CD8-positive, alpha-beta memory T cell (primary cell): ENCODE measurements at places on chromosomes 12 and 14.

- DNase-seq, result no peak
These were observed 27.9 kb upstream of the CCNT1 start for GRCh38 chr12:48744251-48745008.

DNA sequence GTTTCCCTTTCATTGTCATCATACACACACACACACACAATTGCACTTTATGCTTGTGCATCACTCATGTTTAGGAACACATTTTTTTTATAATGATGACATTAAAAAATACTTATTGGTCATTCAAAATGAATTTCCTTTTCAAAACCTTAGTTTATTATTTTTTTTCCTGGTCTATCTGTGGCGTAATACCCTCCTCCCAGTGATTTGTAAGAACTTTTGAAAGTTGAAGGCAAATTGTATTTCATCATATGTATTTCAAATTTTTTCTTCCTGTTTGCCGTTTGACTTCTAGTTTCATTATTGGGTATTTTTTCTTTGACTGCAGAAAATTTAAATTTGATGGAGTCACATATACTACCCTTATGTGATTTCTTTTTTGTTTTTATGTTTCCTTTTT, 2.5 kb upstream of the LRRK2 start:
- DNase-seq, result no peak

DNA sequence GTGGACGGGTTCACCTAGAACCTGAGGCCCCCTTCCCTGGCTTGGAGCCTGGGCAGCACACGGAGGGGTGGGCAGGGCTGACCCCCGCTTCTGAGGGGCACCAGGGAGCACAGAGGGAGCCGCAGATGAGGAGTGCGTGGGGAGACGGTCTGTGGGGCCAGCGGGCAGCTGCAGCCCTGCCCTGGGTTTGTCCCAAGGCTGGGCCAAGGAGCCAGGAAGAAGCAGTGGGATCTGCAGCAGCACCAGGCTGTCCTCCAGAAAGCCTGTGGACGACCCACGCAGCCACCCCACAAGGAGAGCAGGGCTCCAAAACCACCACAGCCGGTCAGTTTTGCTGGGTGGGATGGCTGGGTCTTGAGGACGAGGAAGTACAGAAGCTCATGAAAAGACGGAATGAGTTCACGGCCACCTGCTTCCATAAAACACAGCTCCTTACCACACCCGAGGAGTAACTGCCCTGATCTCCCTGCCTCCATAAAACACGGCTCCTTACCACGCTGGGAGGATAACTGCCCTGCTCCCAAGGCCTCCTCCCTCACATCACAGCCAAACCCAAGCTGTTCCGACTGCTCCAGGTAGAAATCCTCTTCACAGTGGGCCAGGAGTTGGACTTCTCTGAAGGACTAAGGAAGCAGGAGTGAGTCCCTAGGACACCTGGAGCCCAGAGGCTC, 9.9 kb upstream of the GOLGA3 start:
- DNase-seq, result no peak

DNA sequence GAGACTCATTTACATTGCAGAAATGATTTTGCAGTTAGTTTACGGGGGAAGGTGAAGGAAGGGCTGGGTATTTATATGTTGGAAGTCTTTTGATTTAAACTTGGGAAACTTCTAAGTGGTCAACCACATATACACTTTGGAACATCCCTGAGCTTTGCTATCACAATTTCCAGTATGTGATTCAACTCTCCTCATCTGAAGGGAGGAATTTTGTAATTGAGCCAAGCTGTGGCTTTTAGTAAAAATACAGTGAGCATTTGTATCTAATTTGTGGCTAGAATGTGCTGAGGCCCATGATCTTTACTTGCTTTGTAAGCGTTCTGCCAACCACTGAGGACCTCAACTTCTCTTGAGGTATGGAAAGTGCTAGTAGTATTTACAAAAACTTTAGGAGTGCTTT, 235.0 kb upstream of the PDZRN4 start:
- no peak for DNase-seq

DNA sequence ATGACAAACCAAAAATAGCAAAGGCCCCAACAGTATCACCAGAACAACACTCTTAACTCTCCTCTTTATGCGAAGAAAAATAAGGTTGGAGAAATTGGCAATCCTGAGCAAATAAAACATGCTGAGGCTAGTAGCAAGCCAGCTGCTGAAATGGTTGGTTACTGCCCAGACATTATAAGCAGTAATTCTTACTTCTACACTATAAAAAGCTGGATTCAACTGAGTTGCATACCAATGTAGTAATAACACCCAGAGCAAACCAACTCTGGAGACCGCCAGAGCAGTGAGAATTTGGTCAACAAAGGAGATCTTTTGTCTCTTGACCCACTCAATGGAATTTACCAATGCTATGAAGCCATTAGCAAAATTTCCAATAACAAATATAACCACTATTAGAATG, 628 bp downstream of the TAS2R30 start:
- no peak for DNase-seq

- DNase-seq, result peak; percentile 30
These were observed 731 bp upstream of the PCNX4 start for GRCh38 chr14:60090864-60091519.

- DNase-seq, result no peak
These were observed 35.3 kb downstream of the STX2 start for GRCh38 chr12:130803702-130804101.

DNA sequence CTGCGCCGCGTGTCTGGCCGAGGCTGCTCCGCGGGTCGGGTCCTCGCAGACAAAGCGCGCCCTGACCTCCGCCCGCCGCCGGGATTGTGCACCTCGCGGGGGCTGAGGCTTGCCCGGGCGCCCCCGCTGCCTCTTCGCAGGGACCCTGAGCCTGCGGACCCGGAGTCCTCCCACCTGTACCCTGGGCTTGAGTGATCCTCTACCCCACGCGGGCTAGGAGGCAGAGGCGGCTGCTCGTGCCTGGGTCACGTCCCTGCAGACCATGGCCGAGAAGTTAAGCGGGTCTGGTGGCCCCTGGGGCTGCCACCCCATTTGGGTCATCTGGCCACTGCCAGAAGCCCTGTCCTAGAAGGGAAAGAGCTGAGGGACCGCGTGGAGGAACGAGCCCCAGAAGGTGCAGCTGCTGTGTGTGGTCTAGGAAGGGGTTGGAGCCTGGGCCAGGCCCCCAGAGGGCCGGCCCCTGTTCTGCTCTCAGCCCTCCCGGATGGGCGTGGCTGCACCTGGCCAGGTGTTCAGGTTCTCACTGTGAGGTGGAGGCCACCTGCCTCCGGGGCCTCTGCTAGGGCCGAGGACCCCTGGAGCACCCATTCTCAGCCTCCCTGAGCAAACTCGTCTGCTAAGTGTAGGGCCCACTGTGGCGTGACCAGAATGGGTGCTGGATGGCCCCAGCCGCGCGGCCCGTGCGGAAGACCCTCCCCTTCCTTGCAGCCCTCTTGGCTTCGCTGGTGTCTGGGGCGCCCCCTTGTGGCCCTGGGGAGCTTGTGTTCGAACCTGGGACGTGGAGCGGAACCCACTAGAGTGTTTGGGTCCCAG, 49.6 kb downstream of the LRCOL1 start:
- DNase-seq, result peak; percentile 58

GRCh38 chr12:104280717-104281458, 22.7 kb upstream of the EID3 start:
- DNase-seq, result no peak

DNA sequence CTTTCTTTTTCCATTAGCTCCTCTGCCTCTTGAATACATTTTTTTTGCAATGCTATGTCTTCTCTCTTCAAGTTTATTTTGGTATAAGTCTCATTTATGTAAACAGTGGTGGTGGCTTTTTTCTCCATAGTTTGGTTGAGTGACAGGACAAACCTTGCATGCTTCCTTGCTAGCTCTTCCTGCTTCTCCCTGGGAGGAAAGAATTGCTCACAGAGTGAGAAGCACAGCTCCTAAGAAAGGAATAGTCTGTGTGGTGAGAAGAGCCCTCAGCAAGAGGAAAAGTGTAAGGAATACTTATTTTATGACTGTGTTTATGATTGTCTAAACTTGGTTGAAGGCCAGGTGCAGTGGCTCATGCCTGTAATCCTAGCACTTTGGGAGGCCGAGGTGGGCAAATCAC, 11.5 kb downstream of the CCDC175 start:
- no peak for DNase-seq

DNA sequence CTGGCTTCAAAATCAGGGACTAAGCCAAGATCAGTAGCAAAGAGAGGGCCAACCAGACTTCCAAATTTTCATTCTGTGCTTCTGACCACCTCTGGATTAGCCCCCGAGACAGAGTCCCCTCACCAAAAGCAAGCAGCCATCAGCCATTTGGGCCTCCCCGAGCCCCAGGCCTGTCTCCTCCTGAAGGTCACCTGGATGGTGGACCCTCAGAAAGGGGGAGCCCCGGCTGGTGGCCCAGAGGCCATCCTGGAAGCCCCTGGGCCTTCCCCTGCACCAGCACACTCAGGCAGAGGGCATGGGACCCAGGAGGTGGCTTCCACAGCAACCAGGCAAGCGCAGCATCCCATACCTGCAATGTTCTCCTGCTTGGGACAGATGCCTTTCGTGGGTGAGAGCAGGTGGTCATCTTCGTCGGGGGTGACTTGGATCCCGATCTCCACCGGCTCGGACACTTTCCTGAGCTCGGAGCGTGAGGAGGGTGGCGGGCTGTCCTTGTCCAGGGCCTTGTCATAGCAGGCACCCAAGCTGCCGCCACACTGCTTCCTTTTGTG, 14.8 kb downstream of the BCL11B start:
- no peak for DNase-seq

- DNase-seq, result no peak
These were observed 151.5 kb downstream of the ATXN7L3B start for GRCh38 chr12:74689071-74689655.

DNA sequence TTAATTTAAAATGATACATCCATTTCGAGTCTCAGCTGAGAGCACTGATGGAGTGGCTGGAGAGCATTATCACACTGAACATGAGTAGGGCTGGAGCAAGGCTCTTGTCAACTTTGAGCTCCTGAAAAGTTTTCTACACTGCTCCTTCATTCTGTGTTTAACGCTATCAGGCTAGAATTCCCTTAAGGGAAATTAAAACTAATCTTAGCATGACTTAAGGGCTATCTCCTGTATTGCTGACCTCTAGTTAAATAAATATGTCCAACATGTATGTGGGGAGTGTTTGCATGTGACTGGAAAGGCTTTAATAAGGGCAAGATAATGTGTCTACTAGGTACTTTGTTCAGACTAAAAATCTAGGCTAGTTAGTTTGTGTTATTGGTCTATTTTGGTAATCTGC, 116.7 kb upstream of the CAND1 start:
- DNase-seq, result no peak

GRCh38 chr12:43291516-43291915, 260.5 kb downstream of the ADAMTS20 start:
- no peak for DNase-seq

GRCh38 chr14:72763892-72764291, 130.0 kb downstream of the DPF3 start:
- no peak for DNase-seq

DNA sequence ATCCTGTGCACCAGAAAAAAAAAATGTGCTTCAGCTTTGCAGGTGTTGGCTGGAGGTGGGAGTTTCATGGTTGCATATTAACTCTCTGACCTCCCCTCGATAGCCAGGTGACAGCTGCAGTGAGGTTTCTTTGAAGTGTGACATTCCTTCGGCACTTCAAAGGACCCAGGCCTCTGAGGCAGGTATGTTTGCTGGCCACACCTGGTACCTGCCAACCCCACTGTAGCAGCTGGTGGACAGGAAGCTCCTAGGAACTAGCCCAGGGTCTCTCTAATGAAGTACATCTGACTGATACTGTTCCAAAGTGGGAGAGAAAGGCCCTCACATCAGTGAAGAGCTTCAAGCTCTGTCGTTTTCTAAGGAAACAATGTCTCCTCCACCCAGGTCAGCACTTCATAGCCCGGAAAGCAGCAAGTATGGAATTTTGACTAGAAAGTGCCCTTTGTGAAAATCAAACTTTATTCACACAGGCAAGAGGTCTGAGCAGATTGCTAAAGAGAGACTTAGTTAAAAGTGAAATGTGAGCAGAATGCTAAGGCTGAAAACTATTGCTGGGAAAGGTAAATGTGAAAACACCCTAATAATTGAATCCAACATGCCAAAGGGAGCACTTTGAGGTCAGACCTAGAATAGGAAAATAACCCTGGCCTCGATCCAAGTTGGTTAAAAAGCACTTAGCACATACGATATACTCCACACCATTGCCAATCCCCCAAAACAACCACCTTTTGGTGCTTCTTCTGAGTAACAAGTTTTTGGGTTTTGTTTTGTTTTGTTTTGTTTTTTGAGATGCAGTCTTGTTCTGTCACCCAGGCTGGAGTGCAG, 71.3 kb downstream of the PHLDA1 start:
- DNase-seq, result no peak

- no peak for DNase-seq
These were observed 47.4 kb downstream of the ATF7 start for GRCh38 chr12:53578783-53579182.

DNA sequence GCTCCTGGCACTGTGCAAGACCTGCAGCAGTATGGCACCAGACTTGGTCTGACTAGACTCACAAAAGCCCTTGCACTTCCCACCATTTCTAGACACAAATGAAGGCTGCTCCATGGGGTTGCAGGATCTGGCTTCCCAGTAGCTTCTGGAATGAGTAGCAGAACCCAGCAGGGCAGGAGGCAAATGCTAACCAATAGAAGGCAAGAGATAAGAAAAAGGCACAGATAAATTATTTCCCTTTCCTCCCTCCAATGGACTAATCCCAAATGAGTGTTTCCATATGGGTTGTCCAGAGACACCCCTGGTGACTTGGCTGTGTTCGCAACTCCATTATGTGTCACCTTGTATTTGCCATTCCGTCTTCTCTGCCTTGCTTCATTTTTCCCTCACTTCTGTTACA, 49.7 kb downstream of the KIF21A start:
- DNase-seq, result no peak

GRCh38 chr12:8712572-8712971, 14.8 kb downstream of the RIMKLB start:
- no peak for DNase-seq

GRCh38 chr14:53596853-53597525, 359.6 kb downstream of the BMP4 start:
- DNase-seq, result no peak

DNA sequence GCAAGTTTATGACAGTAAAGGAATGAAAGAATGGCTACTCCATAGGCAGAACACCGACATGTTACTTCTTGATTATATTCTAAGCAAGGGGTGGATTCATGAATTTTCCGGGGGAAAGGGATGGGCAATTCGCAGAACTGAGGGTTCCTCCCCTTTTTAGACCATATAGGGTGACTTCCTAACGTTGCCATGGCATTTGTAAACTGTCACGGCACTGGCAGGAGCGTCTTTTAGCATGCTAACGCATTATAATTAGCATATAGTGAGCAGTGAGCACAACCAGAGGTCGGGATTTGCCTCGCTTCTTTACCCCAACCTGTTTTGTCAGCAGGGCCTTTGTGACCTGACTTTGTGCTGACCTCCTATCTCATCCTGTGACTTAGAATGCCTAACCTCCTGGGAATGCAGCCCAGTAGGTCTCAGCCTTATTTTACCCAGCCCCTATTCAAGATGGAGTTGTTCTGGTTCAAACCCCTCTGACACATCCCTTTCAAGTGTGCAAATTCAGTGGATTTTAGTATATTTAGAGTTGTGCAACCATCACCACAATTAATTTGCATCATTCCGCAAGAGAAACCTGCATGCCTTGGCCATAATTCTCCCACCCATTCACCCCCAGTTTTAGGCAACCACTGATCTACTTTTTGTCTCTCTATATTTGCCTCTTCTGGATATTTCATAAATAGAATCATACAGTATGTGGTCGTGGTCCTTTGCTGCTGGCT, 27.4 kb downstream of the PALS1 start:
- DNase-seq, result no peak
